ENCODE measurements at places on chromosomes 13 and 19.

GRCh38 chr13:22812793-22813192, 368.0 kb upstream of the SGCG start:
- no peak for DNase-seq

DNA sequence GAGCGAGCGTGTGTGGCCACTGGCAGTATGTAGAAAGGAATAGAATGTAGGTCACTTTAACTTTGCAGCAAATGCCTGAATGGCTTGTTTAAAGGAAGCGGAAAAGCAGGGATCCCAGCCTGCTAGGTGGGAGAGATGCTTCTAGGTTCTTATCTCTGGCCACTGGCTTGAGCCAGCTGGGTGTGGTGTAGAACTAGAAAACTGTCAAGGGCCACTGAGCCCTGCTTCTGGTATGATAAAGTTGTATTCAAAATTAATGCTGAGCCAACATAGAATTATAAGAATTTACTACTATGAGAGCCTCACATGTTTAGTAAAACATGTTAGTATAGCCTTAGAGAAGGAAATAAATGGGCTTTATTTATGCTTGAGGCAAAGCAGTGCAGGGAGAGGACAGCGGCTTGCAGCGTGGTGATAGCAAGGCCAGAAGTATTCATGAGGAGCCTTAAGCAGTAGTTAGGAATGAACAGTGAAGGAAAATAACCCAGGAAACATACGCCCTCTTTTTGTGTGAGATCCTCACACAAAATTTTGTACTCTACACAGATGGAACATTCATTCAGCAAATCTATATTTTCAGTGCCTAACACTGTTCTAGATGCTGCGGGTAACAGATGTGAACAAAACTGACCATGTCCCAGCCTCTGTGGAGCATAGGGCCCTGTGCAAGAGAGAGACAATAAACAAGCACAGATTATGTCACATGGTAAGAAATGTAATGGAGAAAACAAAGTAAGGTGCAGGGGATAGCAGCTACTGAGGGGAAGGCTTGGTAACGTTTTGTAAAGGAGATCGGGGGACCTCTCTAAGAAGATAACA, 863.2 kb downstream of the DIAPH3 start:
- DNase-seq, result no peak

GRCh38 chr13:113401452-113402415, 37.8 kb upstream of the GRTP1 start:
- no peak for DNase-seq

DNA sequence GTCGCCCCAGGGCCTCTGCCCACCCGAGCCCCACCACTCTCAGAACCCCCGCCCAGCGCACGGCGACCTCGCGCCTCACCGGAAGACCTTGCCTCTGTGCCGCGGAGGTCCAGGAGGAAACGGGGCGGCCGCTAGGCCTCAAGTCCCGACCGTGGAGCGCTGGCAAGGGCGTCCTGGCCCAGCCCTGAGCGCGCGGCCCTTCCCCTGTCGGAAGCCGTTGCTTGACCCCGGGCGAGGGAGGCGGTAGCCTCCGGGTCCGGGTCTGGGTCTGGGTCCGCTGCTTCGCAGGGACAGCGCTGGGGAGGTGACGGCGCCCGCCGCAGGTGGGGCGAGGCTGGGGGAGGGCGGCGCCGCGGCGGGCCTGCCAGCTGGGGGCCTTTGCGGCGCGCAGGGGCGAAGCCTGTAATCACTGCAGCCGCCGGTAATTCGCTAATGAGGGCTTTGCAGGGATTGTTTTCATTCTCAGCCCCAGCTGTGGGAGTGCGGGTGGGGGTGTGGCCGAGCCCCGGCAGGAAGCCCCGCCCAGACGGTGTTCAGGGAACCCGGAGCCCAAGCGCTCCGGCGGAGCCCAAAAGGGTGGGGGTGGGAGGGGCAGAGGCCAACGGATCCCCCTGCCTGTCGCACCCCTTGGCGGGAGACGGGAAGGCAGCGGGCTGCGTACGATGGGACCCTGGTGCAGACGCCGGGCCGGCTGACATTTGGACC, 8.6 kb downstream of the C19orf25 start:
- no peak for DNase-seq

- no peak for DNase-seq
Observed at GRCh38 chr19:3375221-3376090, 9.1 kb downstream of the NFIC start.

DNA sequence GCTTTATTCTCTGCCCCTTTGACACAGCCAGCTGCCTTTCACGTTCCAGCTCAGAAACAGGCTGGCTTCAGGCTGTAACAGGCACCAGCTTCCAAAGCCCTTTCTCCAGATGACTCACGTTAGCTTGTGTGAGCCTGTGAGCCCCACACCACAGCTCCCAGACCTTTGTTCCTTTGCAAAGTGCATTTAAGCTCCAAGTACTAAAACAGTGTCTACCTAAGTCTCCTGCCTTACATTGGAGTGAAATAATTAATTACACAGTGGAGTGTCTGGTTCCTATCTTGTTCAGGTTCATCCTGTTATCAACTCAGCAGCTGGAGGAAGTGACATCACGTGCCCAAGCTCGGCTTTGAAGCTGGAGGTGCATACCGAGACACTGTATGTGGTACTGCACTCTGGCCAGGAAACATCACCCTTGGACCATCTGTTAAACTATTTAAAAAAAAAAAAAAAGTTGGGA, 475.8 kb downstream of the FOXO1 start:
- no peak for DNase-seq

- DNase-seq, result no peak
Observed at GRCh38 chr19:51219307-51219706, 5.6 kb upstream of the CD33 start.

DNA sequence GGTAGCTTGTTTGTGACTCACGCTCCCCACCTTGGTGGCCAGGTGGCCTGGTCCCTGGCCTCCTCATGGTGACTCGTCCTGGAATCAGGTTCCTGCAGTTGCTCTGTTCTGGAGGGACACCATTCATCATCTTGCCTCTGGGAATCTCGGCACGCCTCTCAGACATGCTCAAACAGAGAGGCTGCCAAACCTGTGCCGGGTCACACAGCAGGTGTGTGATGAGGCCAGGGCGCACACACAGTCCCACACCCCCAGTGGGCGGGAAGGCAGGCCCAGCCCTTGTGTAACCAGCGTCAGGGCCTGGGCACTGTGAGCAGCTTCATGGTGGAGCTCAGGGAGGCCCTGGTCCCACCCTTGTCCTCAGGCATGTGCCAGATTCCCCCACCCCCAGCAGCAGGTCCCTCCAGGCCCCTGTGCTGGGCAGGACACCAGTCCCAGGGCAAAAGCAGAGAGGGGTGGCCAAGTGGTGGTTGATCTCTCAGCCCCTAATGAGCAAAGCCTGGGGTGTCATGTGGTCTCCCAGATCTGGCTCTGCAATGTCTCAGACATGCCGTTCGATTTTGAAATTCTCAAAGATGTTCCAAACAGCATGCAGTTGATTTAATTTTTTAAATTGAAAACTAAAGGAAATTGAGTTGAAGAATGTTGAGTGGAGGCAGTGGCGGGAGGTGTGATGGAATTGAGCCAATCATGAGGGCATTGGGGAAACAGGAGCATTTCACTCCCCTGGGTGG, 12.1 kb downstream of the CEBPA start:
- DNase-seq, result no peak

GRCh38 chr13:94160875-94161274, 318.6 kb downstream of the DCT start:
- no peak for DNase-seq

GRCh38 chr19:3710265-3710812, 2.2 kb downstream of the TJP3 start:
- no peak for DNase-seq

DNA sequence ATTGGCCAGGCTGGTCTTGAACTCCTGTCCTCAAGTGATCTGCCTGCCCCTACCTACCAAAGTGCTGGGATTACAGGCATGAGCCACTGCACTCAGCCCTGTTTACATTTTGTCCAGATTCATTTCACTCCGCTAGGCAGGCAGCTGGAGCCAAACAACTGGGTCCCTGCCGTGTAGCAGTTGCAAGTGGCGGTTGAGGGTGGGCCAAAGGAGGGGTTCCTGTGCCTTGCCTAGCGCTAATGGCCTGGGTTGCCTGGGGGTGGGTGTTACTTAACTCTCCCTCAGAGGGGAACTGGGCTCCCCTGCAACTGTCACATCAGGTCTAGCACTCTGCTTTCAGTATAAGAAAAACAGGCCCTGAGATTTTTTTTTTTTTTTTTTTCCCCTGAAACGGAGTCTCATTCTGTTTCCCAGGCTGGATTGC, 7.4 kb downstream of the ACP5 start:
- DNase-seq, result no peak

DNA sequence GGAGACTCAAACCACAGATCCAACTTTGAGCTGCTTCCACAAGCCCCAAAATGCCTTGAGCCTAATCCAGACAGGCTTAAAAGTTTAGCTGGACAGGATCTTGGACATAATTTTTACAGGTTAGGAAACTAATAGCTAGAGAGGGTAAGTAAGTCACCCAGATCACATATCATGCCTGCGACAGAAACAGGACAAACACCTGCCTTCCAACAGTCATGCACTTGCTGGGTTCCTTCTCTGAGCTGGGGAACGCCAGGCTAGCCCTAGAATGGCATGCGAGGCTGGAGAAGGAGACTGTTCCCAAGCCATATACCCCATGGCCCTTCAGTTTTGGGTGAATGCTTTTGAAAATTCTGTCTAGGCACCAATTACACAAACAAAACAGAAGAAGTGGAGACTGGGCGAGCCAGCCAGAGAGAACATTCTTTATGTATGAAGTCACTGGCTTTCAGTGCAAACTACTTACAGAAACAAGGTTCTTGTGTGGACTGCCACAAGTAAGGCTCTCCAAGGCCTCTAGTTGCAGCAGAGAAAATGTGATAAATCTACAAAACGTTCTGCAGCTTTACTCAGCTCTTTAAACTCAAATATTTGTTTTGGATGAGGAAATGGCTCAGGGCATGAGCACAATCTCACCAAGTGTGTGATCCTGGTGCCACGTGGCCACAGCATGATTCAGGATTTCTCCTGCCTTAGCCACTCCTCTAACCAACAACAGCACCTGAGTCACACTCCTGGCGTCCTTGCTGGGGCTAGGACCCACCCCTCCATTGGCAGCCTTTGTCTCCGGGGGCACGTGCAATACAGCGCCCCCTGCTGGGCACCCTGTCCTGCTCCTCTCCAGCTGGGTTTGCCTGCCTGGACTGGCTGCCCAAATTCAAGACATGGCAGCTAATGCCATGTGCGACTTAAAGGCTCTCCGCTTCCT, 73.4 kb upstream of the UBL3 start:
- peak; percentile 37 for DNase-seq

- no peak for DNase-seq
Observed at GRCh38 chr19:3538258-3538929, 580 bp upstream of the TEKTIP1 start.

- DNase-seq, result no peak
Observed at GRCh38 chr13:25518441-25518840, 146.7 kb downstream of the ATP8A2 start.

GRCh38 chr13:40969169-40969901, 49.8 kb downstream of the ELF1 start:
- DNase-seq, result no peak

GRCh38 chr19:19278315-19278714, 5.2 kb upstream of the TM6SF2 start:
- no peak for DNase-seq

DNA sequence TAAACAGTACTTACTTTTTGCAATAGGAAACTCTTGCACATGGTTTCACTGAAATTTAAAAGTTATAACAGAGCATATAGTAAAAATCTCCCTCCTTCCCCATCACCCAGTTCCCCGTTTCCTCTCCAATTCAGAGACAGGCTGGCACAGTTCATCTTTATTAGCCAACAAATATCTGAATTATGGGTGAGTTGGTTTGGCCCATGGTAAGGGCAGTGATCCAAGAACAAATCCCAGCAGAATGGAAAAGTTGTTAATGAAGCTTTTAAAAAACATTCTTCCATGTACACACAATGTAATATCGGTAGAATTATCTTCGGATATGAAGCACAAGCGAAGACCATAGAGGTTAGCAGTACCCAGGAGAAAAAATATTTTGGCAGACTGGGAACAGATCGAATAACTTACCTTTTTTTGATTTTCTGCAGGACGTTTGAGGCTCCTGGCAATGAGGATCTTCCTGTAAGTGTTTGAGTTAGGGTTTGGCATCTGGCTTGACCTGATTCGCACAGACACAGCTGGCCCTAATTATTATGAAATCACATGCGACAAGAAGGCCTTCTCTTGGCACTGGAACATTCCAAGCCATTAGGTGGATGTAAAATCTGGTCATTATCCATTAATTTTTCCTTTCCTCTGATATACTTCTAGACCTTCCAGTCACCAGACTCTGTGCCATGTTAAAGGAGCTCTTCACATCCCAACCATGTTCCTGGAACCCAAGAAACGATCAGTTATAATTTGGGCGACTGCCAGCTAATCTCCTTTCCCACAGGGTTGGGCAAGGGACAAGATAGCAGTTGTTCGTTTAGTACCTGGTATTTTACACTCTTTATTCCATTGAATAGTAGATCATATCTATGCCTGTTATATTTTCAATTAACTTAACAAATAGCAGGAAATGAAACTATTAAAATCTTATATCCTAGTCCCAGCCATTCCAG, 139.4 kb upstream of the TSC22D1 start:
- no peak for DNase-seq

All from activated gamma-delta T cell treated with anti-CD3 and anti-CD28 coated beads, Interleukin-2, amount 50 U/mL, for 16 hours (primary cell).